Fibroblast of skin of back (primary cell): ENCODE measurements at places on chromosomes 1 and 21.
A peak's percentile ranks its signal among the peaks of the same experiment; 100 is the strongest.

GRCh38 chr1:187691439-187691838 is 862.7 kb downstream of the PLA2G4A start:
- DNase-seq, result peak; percentile 93

DNA sequence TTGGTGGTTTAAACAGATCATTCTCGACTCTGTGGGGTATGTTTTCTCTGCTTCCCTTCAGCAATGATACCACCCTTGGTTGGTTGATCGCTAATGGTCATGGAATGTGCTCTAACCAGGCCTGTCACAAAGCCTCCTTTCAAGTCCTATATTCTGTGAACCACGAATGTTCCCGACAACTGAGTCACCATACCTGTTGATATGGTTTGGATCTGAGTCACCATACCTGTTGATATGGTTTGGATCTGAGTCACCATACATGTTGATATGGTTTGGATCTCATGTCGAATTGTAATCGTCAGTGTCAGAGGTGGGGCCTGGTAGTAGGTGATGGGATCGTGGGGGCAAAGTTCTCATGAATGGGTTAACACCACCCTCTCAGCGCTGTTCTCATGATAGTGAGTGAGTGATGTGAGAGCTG is 10.2 kb upstream of the CAMK2N1 start:
- DNase-seq, result peak; percentile 88

DNA sequence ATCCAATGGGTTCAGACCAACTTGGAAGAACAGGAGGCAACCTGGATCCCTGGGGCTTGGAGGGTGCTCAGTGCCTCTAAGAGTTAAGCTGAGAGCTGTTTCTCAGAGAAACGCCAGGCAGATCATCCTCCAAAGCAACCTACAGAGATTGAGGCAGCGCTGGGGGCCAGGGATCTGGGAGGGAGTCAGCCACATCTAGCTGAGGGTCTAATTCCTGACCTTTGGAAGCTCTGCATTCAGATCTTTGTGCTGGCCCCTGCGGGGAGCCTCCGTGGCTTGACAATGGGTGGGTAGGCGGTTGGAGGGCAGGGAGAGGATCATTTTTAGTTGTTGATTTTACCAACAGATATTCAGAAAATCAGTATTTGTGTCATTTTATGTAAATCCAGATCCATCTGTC is 79.3 kb downstream of the DDX20 start:
- no peak for DNase-seq

- no peak for DNase-seq
These were observed 608.3 kb upstream of the ZP4 start for GRCh38 chr1:238499021-238499420.

- DNase-seq, result peak; percentile 27
These were observed 99.5 kb downstream of the CACHD1 start for GRCh38 chr1:64569411-64569810.

- DNase-seq, result no peak
These were observed 301 bp upstream of the NUDT17 start for GRCh38 chr1:145845144-145845513.

- no peak for DNase-seq
These were observed 8.1 kb upstream of the PMVK start for GRCh38 chr1:154944401-154945159.

GRCh38 chr1:116679828-116680628 is 12.5 kb upstream of the IGSF3 start:
- DNase-seq, result no peak

GRCh38 chr1:160789702-160790611 is 6.0 kb upstream of the LY9 start:
- no peak for DNase-seq

DNA sequence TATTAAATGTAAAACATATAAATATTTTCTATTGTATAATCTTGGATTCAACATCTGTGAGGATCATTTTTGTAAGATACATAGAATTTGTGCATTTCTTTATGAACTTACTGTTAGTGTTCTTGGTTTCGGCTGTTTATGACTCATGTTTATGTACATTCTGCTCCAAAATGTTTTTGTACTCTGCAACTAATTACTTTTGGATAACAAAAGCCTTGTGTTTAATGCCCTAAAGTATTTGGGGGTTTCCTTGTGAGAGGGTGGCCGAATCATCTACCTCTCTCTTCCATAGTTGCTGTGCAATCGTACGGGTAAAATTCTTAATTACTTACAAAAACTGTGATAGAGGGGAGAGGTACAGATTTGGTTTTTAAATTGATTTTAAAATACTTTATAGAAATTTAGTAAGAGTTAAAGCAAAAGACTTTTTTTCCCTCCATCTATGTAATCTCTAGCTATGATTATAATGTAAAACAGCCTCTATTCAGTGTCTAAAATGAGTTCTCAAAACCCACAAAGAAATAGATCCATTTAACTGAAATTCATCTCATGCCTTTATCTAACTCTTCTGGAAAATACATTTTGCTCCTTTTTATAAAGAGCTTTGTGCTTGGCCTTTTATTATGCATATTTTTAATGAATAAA is 38.7 kb upstream of the LRRC8C start:
- DNase-seq, result peak; percentile 13

DNA sequence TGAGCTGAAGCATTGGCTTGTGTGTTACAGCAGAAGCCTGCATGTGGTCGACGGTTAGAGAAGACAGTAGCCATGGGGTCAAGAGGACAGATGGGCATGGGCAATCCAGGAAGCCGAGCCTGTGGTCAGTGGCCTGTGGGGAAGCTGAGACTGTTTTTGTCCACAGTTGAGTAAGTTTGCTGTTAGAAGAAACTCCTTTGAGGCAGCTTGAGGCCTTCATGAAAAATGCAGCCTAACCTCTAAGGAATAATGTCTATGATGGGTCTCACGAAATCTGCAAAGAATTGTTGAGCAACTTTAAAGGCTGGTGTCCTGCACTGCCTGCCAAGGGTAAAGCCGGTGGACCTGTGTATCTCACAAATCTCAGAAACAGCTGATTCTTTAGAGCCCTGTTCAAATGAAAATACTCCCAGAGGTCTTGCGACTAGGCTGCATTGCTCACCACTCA is 322.4 kb downstream of the SETD4 start:
- DNase-seq, result peak; percentile 13

DNA sequence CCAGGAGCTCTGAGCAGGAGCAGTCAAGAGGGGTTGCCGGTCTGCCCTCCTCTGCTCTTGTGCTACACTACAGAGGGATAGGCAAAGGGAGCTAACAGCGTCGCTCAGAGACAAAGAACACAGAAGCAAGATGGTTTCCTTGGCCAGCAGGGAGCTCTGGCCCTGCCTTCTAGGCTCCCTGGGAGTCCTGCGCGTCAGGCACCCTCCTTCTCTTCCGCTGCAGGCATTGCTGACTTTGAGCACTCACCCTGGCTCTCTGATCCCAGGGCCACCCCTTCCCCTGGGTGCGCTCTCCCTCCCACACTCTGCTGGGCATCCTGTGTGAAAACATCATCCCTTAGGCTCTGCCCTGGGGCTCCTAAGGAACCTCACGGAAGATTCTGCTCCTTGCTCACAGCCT is 489 bp downstream of the TNNI1 start:
- DNase-seq, result no peak

GRCh38 chr1:243950166-243950565 is 100.1 kb upstream of the AKT3 start:
- DNase-seq, result peak; percentile 82

- no peak for DNase-seq
These were observed 14.3 kb downstream of the XPR1 start for GRCh38 chr1:180646093-180646492.

DNA sequence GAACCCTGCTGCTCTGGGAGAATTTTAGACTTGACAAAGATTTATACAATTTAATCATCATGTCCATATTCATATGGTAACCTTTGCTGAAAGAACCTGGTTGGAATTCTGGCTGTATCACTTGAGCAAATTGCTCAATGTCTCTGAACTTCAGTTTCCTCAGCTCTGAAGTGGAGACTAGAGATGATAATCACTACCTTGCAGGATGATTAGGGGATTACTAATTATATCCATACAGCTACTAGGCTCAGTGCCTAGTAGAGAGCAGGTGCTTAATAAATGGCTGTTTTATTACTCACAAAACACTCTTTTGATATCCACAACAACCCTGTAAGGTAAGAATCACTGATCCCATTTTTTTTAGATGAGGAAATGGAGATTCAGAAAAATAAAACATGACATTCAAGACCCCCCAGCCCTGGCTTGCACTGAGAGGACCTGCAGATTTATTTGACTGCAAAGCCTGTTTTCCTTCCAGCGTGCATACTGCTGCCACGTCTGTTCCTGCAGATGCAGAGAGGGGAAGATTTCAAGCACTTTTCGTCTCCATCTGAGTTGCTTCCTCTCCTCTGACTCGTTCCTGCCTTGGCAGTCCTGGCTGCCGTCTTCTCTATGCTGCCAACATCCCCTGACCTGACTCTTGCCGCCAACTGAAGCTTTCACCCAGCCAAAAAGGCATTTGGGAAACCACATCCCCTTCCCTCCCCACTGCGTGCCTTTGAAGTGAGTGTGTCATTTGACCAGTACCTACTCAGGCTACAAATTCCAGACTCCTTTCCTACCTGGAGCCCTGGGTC is 203.0 kb downstream of the PLPP3 start:
- peak; percentile 29 for DNase-seq

- DNase-seq, result no peak
These were observed 367.6 kb downstream of the PTBP2 start for GRCh38 chr1:97089173-97089572.

- no peak for DNase-seq
These were observed 2.2 kb downstream of the NFIA start for GRCh38 chr1:61084491-61085031.

DNA sequence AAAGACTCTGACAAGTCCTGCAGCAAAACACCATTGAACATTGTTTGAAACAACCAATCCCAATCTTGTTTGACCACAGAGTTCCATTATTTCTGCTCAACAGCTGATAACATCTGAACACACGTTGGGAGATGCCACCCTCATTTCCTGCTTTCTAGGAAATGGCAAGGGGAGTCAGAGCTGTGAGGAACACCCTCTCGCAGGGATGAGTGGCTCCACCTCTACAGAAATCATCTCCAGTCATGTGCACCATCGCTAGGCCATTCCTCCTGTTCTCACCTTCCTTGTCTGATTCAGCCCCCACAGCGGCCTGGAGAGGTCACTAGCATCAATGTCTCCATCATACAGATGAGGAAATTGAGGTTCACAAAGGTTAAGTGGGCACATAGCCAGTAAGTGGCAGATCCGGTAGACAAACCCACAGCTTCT is 22.4 kb upstream of the RUNX3 start:
- DNase-seq, result no peak

GRCh38 chr1:244324176-244324883 is 127.4 kb downstream of the ADSS2 start:
- DNase-seq, result no peak

GRCh38 chr1:224433701-224434672 is 610 bp downstream of the WDR26 start:
- DNase-seq, result peak; percentile 6
